ENCODE measurements at places on chromosomes 12 and 14.
A peak's percentile ranks its signal among the peaks of the same experiment; 100 is the strongest.

GRCh38 chr14:24315243-24315806 lies 4.0 kb downstream of the LTB4R start:
- DNase-seq, result no peak

GRCh38 chr12:50234347-50234746 lies 49.0 kb downstream of the LIMA1 start:
- no peak for DNase-seq

GRCh38 chr14:95727056-95727700 lies 13.3 kb upstream of the TCL1A start:
- no peak for DNase-seq

- peak; percentile 45 for DNase-seq
Observed at GRCh38 chr12:109775172-109775881, 57.9 kb downstream of the TRPV4 start.

DNA sequence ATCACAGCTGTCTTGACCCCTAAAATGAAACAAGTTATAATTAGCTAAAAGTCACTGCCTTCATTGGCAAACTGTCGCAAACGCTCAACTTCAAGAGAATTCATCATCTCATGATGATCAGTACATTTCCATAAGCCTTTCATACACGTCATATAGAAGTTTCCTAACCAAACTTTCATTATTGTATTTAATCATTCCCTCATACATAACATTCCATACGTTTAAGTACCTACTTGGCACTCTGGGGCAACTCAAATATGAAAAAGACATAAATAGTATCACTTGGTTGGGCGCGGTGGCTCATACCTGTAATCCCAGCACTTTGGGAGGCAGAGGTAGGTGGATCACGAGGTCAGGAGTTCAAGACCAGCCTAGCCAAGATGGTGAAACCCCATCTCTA lies 12.4 kb upstream of the PPP2R5E start:
- DNase-seq, result no peak

DNA sequence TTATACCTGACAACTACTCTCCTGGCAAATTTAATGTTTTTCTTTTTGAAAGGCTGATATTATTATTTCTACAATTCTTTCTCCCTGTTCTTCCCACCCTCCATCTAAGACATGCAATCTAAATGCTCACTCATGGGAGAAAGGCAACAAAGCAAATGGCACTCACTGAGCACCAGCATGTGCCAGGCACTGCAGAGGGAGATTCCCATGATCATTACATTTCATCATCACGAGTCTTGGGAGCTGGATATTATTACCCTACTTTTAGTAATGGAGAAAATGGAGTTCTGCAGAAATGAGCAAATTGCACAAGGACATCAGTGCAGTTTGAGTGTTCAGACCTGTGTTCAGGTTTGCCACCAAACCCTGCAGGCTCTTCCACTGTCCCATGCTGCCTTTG lies 27.9 kb downstream of the PPM1H start:
- no peak for DNase-seq

GRCh38 chr14:57171363-57171762 lies 97.3 kb downstream of the EXOC5 start:
- no peak for DNase-seq

- DNase-seq, result peak; percentile 19
Observed at GRCh38 chr12:53695152-53696145, 19.6 kb upstream of the ATP5MC2 start.

DNA sequence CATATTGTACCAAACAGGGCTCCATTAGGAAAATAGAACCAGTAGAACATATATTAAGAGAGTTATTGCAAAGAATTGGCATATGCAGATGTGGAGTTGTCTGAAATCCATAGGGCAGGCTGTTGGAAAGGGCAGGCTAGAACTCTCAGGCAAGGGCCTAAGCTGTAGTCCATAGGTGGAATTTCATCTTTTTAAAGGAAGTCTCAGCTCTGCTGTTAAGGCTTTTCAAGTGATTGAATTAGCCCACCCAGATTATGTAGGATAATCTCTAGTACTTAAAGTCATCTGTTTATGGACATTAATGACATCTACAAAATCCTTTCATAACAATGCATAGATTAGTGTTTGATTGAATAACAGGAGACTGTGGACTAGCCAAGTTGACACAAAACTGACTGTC lies 59.4 kb downstream of the RAD51B start:
- no peak for DNase-seq

GRCh38 chr12:19799216-19799615 lies 359.9 kb downstream of the AEBP2 start:
- no peak for DNase-seq

DNA sequence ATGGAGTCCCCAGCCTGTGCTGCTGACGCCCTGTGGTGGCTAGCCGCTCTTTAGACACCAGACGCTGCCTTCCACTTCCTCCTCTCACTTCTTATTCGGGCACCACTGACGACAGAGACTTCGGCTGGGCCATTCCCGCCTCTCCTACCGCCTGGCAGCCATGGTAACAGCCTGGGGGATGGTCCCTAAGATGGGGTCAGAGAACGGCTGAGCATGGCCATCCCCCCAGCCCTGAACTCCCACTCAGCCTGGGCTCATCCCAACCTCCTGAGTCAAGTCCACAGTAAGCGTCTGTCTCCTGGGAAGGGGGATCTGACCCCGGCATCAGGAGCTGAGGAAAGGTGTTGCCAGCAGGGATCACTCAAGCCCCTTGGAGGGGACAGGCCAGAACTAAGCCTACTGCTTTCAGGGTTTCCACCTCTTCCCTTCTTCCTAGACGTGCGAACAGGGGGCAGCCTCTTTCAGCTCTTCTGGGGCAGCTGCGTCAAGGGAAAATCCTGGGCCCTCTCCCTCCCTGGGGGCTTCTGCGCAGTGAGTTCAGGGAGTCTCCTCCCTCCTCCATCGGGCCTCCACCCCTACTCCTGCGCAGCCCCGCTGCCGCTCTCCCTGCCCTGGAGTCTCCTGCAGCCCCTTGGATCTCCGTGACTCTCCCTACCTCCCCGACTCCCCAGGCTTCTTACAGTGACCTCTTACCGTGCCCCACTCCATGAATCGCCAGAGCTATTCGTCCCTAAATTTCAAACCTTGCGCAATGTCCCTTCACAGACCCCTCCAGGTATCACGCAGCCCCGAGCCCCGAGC lies 643 bp upstream of the TAMALIN start:
- no peak for DNase-seq

DNA sequence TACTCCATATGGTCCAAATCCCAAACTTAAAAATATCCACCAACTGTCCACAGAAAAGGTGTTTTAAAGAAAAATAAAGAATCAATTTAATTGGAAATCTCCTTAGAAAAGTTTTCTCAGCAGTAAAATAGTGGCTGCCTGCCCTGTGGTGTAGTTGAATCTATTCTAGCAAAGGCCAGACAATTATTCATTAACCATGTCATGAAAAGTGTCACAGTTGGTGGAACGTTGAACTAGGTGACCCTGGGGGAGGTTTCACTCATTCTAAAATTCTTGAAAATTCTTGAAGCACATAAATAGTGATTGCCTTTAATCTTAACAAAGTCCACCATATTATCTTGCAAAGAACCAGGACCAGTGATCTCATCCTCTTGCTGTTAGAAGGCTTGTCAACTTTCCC lies 78.4 kb upstream of the GZMB start:
- DNase-seq, result no peak

GRCh38 chr12:106303202-106303820 lies 778 bp downstream of the TCP11L2 start:
- peak; percentile 58 for DNase-seq

Data from stimulated activated CD8-positive, alpha-beta memory T cell treated with anti-CD3 and anti-CD28 coated beads, Interleukin-7, amount 100 ng/mL, for 4 hours (primary cell).